Large intestine (tissue), 12 donors: ENCODE measurements at places on chromosomes 6 and 20.

DNA sequence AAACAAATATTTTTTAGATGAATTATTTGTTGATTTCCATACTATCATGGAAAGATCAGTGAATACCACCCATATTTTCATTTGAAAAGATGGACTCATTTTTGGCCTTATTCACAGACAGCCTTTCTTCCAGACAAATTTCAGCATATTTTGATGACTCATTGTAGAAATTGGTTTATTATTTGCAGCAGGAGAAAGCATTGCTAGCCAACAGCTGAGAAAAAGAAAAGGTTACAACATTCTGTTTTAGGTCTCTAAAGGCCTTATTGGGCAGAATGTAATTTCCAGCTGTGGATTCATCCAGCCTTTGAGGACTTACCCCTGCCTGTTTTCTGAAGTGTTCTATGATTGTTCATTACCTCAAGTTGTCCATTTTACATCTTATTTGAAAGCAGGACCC is 201.9 kb downstream of the PLCB4 start:
- DNase-seq: no peak

DNA sequence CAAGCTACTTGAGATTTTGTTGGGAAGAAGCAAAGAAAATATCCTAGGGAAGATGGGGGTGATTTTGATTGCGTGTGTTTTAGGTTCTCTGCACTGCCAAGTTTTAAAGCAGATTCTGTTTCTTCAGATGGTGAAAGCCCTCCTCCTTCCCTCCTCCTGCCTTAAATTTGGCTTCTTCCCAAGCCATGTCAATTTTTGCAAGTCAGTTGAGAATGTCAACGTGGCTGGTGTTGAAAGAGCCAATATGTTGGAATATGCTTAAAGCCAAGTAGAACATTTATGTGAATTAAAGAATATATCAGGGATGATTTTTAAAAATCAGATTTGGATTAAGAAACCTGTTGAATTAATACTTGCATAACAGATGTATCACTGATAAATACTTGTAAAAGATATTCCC is 270.8 kb downstream of the ARID1B start:
- DNase-seq: no peak

- no peak for DNase-seq
Measured at GRCh38 chr20:48463916-48464315, 363.9 kb downstream of the PREX1 start.

- no peak for DNase-seq
Measured at GRCh38 chr20:7291323-7291943, 523.9 kb downstream of the BMP2 start.
